ENCODE measurements at places on chromosomes 13 and 19.
A peak's percentile ranks its signal among the peaks of the same experiment; 100 is the strongest.

- DNase-seq = no peak
- H3K27ac ChIP-seq = no peak overlapping the region
- H3K36me3 ChIP-seq = no peaks in the 10 kb centered on the region
- H3K4me3 ChIP-seq = no peak overlapping the region
- H3K4me1 ChIP-seq = peaks cover 6% of the 10 kb centered on the region
These were observed 10.0 kb downstream of the GTPBP3 start for GRCh38 chr19:17347361-17347760.

DNA sequence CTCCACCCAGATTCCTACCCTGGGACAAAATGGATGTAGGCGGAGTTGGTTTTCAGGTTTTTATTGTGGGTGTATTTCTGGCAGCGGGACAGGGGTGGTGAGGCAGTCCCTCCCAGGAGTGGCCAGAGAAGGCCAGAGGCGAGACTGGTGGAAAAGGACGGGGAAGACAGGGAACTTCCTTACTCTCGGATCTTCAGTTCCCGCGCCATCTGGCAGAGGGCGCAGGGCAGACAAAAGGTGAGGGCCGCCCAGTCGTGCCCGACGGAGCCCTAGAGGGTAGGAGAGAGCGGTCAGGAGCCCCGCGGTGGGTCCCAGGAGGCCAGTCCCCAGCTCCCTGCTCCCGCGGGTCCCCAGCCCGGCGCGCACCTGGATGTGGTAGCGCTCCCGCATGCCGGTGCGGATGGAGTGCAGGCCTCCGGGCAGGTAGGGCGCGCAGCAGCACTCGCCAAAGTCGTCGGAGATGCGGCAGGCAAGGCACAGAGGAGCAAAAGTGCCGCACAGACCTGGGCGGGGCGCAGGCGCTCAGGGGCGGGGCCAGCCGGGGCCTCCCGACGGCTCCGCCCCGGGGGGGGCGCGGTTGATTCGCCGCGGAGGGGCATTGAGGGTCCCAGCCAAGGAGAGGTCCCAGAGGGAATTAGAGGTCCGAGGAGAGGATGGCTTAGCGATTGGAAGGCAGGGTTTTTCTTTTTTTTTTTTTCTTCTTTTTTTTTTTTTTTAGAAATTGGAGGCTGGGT is 3.0 kb downstream of the CNFN start:
- H3K4me3 ChIP-seq = peak overlapping the region; percentile 64
- peak; percentile 37 for DNase-seq
- H3K4me1 ChIP-seq = peaks cover 11% of the 10 kb centered on the region
- H3K27ac ChIP-seq = no peak overlapping the region

- no peaks in the 10 kb centered on the region for H3K27me3 ChIP-seq
- no peak overlapping the region for H3K27ac ChIP-seq
- no peaks in the 10 kb centered on the region for H3K36me3 ChIP-seq
These were observed 80.6 kb upstream of the ZNF98 start for GRCh38 chr19:22502766-22503165.

DNA sequence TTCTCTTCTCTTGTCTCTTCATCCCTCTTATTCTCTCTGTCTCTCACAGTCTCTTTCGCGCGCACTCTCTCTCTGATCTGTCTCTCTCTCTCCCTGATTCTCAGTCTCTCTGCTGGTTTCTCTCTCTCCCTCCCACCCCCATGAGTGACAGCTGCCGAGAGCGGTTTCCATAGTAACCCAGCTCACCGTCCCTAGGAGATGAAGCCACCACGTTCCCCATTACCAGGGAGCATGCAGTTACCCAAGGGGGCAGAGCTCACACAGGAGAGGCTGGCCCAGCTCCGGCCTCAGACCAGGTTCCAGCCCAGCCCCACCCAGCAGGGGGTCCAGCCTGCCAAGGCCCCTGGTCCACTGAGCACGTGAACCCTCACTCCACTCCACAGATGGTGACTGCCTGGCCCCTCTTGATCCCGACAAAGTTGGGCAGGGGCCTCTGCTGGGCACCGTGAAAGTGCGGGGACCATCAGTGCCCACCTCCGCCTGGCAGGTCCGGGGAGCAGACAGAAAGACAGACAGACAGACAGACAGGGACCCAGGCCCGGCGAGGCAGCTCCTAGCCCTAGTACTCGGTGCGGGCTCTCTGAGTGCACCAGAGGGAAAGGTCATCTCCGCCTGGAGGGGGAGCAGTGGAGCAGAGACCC is 50.6 kb downstream of the CELF5 start:
- H3K27me3 ChIP-seq = peaks cover 19% of the 10 kb centered on the region
- H3K4me1 ChIP-seq = peaks cover 12% of the 10 kb centered on the region

DNA sequence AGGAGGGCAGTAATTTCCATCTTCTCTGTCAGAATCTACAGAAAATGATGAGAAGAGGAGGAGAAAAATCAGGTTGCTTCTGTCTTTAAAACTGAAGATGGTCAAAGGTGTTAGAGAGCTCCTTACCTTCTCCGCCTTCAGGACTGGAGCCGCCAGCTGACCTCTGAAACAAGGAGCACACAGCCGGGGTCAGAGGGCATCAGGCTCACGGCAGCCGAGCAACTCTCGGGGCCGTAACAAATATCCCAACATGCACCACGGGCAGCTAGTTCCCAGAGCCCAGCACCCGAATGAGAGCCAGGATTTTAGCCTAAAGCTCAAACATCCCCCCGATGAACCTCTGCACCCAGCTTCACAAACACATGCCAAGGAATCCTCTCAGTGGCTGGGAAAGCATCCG is 27.6 kb downstream of the CAPS start:
- H3K4me1 ChIP-seq = peaks cover 28% of the 10 kb centered on the region
- H3K36me3 ChIP-seq = peaks cover 17% of the 10 kb centered on the region
- no peak for DNase-seq

DNA sequence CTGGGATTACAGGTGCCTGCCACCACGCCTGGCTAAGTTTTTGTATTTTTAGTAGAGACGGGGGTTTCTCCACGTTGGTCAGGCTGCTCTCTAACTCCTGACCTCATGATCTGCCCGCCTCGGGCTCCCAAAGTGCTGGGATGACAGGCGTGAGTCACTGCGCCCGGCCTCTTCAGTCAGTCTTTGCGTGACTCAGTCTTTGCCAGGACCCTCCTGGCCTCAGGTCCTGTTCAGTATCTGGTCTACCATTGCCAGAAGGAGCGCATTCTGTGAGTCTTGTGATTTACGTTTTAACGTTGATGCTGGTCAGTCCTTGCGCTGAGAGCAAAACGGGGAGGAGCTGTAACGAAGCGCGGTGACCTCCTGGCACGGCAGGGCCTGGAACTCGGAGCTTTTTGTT is 7.6 kb upstream of the HMG20B start:
- no peak for DNase-seq
- no peaks in the 10 kb centered on the region for H3K4me1 ChIP-seq
- peaks cover 2% of the 10 kb centered on the region for H3K36me3 ChIP-seq
- H3K27ac ChIP-seq = no peak overlapping the region
- H3K27me3 ChIP-seq = no peaks in the 10 kb centered on the region
- no peak overlapping the region for H3K4me3 ChIP-seq

GRCh38 chr13:61258185-61258584 is 157.5 kb downstream of the PCDH20 start:
- no peak for DNase-seq
- no peaks in the 10 kb centered on the region for H3K27me3 ChIP-seq
- no peak overlapping the region for H3K4me3 ChIP-seq
- H3K36me3 ChIP-seq = no peaks in the 10 kb centered on the region
- no peak overlapping the region for H3K27ac ChIP-seq

DNA sequence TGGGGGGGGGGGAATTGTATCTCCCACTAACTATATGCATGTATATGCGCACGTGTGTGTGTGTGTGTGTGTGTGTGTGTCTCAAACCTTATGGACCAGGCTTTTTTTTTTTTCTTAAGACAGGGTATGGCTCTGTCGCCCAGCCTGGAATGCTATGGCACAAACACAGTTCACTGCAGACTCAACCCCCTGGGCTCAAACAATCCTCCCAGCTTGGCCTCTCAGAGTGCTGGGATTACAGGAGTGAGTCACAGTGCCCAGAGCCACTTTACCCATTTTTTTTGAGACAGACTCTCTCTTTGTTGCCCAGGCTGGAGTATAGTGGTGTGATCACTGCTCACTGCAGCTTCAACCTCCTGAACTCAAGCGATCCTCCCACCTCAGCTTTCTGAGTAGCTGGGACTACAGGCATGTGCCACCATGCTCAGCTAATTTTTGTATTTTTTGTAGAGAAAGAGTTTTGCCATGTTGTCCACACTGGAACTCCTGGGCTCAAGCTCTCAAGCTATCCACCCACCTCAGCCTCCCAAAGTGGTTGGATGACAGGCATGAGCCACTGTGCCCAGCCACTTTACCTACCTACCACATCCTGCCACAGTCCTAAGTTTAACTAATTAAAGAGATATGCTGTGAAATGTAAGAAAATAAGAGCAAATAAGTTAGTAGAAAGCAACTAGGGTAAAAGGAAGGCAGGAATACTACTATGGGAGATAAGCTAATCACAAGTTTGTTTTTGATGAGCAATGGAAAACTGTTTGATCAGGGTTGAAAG is 2.4 kb downstream of the ZMYM5 start:
- peak overlapping the region; percentile 93 for H3K27ac ChIP-seq
- no peaks in the 10 kb centered on the region for H3K27me3 ChIP-seq

- H3K36me3 ChIP-seq = no peaks in the 10 kb centered on the region
- no peak overlapping the region for H3K27ac ChIP-seq
- no peak overlapping the region for H3K4me3 ChIP-seq
- H3K27me3 ChIP-seq = no peaks in the 10 kb centered on the region
These were observed 136.8 kb downstream of the DCLK1 start for GRCh38 chr13:35994131-35994966.

GRCh38 chr13:67283637-67284036 is 53.5 kb upstream of the PCDH9 start:
- H3K4me1 ChIP-seq = no peaks in the 10 kb centered on the region
- H3K27me3 ChIP-seq = no peaks in the 10 kb centered on the region
- H3K36me3 ChIP-seq = peaks cover 2% of the 10 kb centered on the region

- H3K4me3 ChIP-seq = no peak overlapping the region
- H3K27me3 ChIP-seq = no peaks in the 10 kb centered on the region
- peak overlapping the region; percentile 30 for H3K27ac ChIP-seq
- H3K4me1 ChIP-seq = peaks cover 56% of the 10 kb centered on the region
- DNase-seq = no peak
These were observed 81.7 kb upstream of the DOCK9 start for GRCh38 chr13:99059498-99060075.

DNA sequence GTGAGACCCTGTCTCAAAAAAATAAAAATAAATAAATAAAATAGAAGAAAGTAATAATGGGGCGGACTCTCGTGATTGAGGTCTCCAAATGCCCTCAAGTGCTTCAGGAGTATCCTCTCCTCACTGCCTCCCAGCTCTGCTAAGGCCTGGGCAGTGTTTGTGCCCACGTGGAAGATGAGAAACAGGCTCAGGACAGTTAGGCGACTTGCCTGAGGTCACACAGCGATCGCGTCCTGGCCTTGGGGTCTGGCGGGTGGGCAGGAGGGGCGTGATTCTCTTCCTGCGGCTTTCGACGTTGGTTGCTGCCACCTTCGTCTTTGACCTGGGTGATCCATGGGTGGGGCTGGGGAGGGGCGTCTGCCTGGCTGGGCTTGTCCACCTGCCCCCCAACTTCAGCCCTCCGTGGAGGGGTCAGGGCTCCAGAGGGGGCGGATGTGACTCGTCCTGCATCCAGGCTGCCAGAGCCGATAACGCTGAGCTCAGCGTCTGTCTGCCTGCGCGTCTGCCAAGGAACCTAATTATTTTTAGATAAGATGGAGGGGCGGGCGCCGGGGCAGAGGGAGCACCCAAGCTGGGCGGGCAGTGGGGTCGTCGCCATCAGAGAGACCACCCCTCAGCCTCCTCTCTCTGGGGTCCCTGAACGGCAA is 56.9 kb downstream of the NFIC start:
- no peaks in the 10 kb centered on the region for H3K4me1 ChIP-seq
- H3K4me3 ChIP-seq = no peak overlapping the region
- H3K27me3 ChIP-seq = no peaks in the 10 kb centered on the region
- DNase-seq = no peak
- peaks cover 4% of the 10 kb centered on the region for H3K36me3 ChIP-seq
- no peak overlapping the region for H3K27ac ChIP-seq

- no peak for DNase-seq
- H3K4me1 ChIP-seq = peaks cover 11% of the 10 kb centered on the region
- no peak overlapping the region for H3K4me3 ChIP-seq
- H3K27me3 ChIP-seq = no peaks in the 10 kb centered on the region
- no peaks in the 10 kb centered on the region for H3K36me3 ChIP-seq
These were observed 387.4 kb downstream of the DLEU7 start for GRCh38 chr13:50456111-50456510.

GRCh38 chr13:109256866-109257760 is 529.3 kb downstream of the IRS2 start:
- H3K4me1 ChIP-seq = no peaks in the 10 kb centered on the region
- DNase-seq = no peak

DNA sequence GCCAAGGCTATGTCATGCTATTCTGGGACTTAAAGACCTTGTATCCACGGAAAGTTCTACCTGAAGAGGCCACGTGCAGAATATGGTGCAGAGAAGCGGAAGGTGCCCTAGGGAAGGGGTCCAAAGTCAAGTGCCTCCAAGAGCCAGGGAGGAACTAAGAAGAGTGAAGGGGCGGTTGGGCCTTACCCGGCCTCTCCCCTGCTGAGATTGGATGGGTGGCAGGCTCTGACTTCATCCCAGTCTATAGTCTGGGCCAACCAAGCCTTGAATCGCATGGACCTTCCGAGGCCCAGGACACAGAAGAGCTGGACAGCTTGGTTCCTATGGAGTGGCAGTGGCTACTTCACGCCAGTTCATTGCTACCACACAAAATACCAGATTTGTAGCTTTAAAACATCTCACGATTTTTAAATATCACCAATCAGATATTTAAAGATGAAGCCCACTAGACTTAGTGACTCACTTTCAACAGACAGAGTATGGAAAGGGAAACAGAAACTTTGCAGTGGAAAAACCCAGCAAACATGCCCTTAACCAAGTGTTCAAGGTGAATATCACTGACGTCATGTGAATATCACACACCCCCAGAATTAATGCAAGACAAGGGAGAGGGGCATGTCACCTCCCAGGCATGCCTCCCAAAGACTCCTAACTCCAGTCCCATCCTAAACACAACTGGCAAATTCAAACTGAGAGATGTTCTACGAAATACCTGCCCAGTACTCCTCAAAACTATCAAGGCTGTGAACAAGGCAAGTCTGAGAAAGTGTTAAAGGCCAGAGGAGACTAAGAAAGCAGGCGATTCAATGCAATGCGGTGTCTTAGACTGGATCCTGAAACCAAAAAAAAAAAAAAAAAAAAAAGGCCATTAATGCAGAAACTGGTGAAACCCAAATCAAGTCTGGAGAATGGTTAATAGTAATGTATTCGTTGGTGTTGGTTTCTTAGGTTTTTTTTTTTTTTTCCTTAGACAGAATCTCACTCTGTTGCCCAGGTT is 10.2 kb downstream of the C19orf12 start:
- no peak overlapping the region for H3K4me3 ChIP-seq
- no peaks in the 10 kb centered on the region for H3K27me3 ChIP-seq
- DNase-seq = no peak
- peaks cover 16% of the 10 kb centered on the region for H3K4me1 ChIP-seq

GRCh38 chr13:111625526-111626315 is 305.3 kb downstream of the TEX29 start:
- no peaks in the 10 kb centered on the region for H3K4me1 ChIP-seq
- no peaks in the 10 kb centered on the region for H3K36me3 ChIP-seq
- DNase-seq = no peak
- no peak overlapping the region for H3K27ac ChIP-seq
- H3K4me3 ChIP-seq = no peak overlapping the region
- no peaks in the 10 kb centered on the region for H3K27me3 ChIP-seq

- DNase-seq = peak; percentile 95
- peaks cover 37% of the 10 kb centered on the region for H3K4me1 ChIP-seq
- H3K27me3 ChIP-seq = no peaks in the 10 kb centered on the region
- H3K4me3 ChIP-seq = peak within 1 kb of the TSS; percentile 93
- peaks cover 14% of the 10 kb centered on the region for H3K36me3 ChIP-seq
These were observed at the start of gene SLC46A3 for GRCh38 chr13:28718543-28719226. SLC46A3 (minus strand) TSS chr13:28718970; CDS start chr13:28717998, 972 bp downstream.

GRCh38 chr13:41973247-41973741 is 12.4 kb upstream of the VWA8 start:
- H3K27me3 ChIP-seq = no peaks in the 10 kb centered on the region
- H3K27ac ChIP-seq = no peak overlapping the region
- H3K4me3 ChIP-seq = no peak overlapping the region
- no peak for DNase-seq
- no peaks in the 10 kb centered on the region for H3K36me3 ChIP-seq

Data from central memory CD8-positive, alpha-beta T cell (primary cell).